Left renal pelvis (tissue), 4 donors: ENCODE measurements at places on chromosomes 12 and 14. TPM values are rescaled to one million over a fixed set of nuclear protein-coding genes. Genes with fewer than 3 reads are reported as not detected.

- no peak for DNase-seq
These were observed 216.0 kb upstream of the RGS6 start for GRCh38 chr14:71716041-71716772.

GRCh38 chr12:843609-844008 is 91.2 kb downstream of the WNK1 start:
- no peak for DNase-seq

TCL1A gene
- 2.5 TPM for polyA plus RNA-seq

ZFHX2 gene
- 2.1 TPM for polyA plus RNA-seq

LRRC10 gene
- polyA plus RNA-seq, result not detected
